B cell (primary cell): ENCODE measurements at places on chromosomes 2 and 18. TPM values are rescaled to one million over a fixed set of nuclear protein-coding genes. Genes with fewer than 3 reads are reported as not detected.

The RAB27B gene
- 0.01 and 0.04 TPM in 2 replicates for polyA plus RNA-seq

GRCh38 chr2:181152701-181153100, 172.3 kb downstream of the UBE2E3 start:
- no peak for DNase-seq
- H3K36me3 ChIP-seq, result no peaks in the 10 kb centered on the region
- H3K27me3 ChIP-seq, result no peaks in the 10 kb centered on the region
- no peak overlapping the region for H3K4me3 ChIP-seq

DNA sequence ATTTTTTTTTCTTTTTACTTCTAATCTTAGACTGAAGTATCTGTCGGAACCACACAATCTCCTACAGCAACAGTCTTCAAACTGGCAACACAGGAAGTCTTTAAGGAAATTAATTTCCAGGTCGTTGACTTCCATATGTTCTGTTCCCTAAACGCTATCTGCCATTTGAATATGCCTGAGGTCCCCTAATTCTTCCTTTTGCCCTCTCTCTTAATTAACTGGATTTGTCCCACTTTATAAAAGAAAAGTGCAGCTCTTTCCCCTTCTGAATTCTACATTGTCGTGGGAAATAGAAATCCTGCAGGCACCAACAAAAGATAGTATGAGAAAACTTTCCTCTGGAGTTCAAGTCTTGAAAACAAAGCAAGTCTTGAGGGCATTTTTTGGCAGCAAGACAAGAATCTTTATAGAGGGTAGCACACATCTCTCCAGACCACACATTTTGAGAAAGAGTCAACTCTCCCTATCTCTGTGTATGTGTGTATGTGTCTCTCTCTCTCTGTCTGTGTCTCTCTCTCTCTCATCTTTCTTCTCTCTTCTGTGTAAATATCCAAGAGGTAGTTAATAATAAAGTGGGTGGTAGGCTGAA, 879.8 kb downstream of the SOCS6 start:
- no peaks in the 10 kb centered on the region for H3K36me3 ChIP-seq
- no peak overlapping the region for H3K4me3 ChIP-seq
- no peaks in the 10 kb centered on the region for H3K4me1 ChIP-seq
- DNase-seq, result no peak
- H3K27me3 ChIP-seq, result no peaks in the 10 kb centered on the region
- no peak overlapping the region for H3K27ac ChIP-seq

GRCh38 chr2:238528953-238529781, 102.4 kb downstream of the ASB1 start:
- H3K27me3 ChIP-seq, result no peaks in the 10 kb centered on the region
- no peak overlapping the region for H3K4me3 ChIP-seq
- H3K27ac ChIP-seq, result no peak overlapping the region
- no peaks in the 10 kb centered on the region for H3K4me1 ChIP-seq
- no peak for DNase-seq

DNA sequence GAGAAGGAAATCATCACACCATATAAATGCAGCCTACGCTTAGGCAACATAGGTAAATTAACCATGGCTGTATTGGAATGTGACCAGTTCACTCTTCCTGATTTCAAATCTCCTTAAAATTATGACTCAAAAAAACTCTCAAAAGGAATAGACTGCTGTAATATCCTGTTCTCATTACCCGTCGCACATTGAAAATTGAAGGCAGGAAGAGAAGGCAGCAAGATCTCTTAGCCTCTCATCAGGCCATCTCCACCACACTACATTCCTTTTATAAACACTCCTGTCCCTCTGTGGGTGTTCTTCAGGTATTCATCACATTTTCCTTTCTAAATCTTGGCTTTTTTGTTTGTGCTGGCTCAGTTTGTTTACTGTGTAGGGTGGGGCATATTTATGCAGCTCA, 83.2 kb downstream of the PPP1R1C start:
- no peaks in the 10 kb centered on the region for H3K27me3 ChIP-seq
- no peaks in the 10 kb centered on the region for H3K36me3 ChIP-seq
- H3K27ac ChIP-seq, result no peak overlapping the region
- DNase-seq, result no peak

DNA sequence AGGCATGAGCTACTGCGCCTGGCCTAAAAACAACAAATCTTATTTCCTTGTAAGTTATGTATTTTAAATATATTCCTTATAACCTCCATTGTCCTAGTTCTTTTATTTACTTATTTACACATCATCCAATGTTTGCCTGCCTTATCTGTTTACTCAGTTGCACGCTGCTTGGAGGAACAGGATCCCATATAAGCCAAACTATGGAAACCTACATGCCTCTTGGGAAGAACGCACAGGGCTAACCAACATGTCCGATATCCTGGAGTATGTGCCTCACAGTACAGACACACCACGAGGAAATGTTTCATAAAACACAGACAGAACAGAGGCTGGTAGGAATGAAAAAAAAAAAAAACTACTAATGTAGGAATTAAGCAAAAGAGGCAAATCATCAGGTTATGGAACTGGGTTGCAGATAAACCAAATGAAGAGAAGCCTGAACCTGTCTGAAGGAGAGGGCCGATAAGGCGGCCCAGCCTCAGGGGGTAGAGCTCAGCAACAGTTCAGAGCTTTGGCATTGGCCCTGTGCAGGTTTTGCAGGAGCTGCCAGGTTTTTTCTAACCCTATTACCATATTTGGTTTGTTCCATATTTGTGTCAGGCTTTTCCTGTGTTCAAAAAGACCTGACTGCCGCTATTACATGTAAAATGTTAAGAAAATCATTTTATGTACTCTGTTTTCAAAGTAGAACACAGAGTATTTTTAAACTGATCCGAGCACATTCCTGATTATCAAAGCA, 19.9 kb upstream of the SP3 start:
- no peaks in the 10 kb centered on the region for H3K36me3 ChIP-seq
- H3K27ac ChIP-seq, result no peak overlapping the region
- no peak overlapping the region for H3K4me3 ChIP-seq
- H3K4me1 ChIP-seq, result peaks cover 5% of the 10 kb centered on the region
- no peak for DNase-seq
- H3K27me3 ChIP-seq, result no peaks in the 10 kb centered on the region

DNA sequence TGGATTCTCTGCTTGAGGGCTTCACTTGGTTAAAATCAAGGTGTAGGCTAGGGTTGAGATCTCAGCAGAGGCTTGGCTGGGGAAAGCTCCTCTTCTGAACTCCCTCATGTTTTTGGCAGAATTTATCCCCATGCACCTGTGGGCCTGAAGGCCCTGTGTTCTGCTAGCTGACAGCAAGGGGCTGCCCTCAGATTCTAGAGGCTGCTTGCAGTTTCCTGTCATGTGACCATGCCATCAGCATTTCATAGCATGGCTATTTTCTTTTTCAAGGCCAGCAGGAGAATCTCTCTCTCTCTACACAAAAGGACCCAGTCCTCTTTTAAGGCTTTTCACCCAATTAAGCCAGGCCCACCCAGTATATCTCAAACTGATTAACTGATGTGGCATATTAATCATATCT, 514.8 kb upstream of the HNMT start:
- H3K27me3 ChIP-seq, result no peaks in the 10 kb centered on the region
- no peak for DNase-seq
- no peak overlapping the region for H3K4me3 ChIP-seq
- H3K4me1 ChIP-seq, result no peaks in the 10 kb centered on the region

GRCh38 chr2:25481381-25482300, 139.9 kb upstream of the DNMT3A start:
- H3K4me1 ChIP-seq, result peaks cover 20% of the 10 kb centered on the region
- H3K27ac ChIP-seq, result no peak overlapping the region
- no peak for DNase-seq

The INPP5D gene
- 144 and 152 TPM in 2 replicates for polyA plus RNA-seq
